DND-41 (cell line): ENCODE measurements at places on chromosomes 3 and 15.

GRCh38 chr3:134237454-134238145 is 13.1 kb downstream of the RYK start:
- DNase-seq, result no peak

GRCh38 chr3:152269056-152269830 is 514 bp downstream of the MBNL1 start:
- no peak for DNase-seq

- no peak for DNase-seq
Measured at GRCh38 chr3:98954242-98954641, 52.7 kb upstream of the DCBLD2 start.

- no peak for DNase-seq
Measured at GRCh38 chr3:117630885-117631284, 921.3 kb downstream of the TUSC7 start.

DNA sequence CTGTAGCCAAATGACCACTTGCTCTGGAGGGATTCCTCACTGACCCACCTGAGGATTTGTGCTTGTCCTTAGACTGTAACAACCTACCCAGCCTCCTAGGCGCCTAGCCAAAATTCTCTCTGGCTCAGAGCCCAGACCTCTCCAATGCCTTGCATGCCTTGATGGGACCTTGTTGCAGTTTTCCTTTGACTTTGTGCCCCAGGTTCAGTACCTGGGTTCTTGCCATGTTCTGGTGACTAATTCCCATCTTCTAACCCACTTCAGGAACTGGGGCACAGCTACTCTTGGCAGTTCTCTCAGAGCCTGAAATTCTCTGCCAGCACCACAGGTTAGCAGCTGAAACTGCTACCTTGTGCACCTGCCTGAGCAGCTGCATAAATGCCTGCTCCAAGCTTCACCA is 27.0 kb upstream of the UBE3A start:
- no peak for DNase-seq

GRCh38 chr3:64029287-64029686 is 6.0 kb upstream of the PSMD6 start:
- DNase-seq, result no peak

GRCh38 chr3:98008855-98009254 is 26.3 kb downstream of the GABRR3 start:
- no peak for DNase-seq

DNA sequence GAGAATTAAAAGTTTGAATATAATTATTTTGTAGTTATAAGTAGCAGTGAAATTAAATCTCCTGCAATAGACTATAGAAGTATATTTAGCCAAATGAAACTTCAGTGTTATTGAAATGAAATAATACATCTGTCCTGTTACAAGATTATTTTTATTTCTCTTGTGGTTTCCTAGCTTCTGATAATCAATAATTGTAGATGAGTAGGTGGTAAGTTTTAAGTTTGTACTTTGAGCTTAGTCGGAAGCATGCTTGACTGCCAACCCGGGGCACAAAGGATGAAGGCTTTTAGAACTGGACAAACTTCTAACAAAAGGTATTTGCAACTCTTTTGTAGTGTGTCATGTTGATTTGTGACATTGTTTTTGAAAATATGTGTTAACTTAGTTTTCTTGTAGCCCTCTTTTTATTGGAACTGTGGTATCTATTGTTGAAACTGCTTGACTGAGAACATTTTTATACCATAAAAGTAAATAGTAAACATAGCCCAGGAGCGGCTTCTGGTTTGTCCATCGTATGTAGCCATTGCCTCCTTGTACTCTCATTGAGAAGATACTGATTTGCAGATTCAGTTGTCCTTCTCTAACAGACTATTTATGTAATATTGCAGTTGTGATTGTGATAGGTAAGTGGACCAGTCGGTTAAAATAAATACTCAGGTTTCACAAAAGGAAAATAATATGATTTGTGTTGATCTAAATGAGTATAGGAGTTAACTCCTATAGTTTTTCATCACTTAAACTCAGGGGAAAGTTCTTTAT is 2.9 kb downstream of the CTNNB1 start:
- DNase-seq, result no peak

- peak; percentile 56 for DNase-seq
Measured at GRCh38 chr3:107753494-107753893, 230.7 kb downstream of the BBX start.

DNA sequence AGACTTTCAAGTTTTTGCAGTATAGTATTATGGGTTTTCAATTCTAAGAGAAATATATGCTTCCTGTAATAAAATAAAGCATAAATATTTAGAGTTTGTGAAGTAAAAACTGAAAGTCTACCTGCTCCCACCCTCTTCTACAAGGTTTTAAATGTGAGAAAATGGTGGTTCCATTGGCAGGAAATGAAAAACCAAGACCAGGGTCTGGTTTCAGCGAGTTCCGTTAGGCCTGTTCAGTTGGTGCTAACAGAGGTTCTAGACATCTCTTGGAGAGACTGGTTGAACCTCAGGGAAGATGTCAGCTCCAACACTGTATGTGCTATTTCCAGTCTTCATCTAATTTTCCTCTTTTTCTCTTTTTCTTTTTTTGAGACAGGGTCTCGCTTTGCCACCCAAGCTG is 11.8 kb upstream of the MYO1E start:
- no peak for DNase-seq

DNA sequence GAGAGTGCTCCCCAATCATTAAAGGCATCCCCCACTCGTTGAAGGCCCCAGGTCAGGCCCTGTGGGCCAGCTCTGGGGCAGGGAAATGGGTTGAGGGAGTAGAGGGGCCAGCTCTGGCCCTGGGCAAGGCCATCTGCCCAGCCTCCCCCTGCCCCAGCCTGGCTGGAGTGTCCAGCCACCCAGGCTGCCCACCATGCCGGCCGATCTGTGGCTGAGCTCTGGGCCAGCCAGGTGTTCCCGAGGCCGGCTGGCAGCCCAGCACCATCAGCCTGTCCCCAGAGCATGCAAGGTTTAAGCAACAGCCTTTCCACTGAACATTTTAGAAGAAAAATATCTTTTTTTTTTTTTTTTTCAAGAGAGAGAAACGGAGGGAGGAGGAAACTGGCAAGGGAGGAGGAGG is 62.8 kb upstream of the LINGO1 start:
- no peak for DNase-seq

DNA sequence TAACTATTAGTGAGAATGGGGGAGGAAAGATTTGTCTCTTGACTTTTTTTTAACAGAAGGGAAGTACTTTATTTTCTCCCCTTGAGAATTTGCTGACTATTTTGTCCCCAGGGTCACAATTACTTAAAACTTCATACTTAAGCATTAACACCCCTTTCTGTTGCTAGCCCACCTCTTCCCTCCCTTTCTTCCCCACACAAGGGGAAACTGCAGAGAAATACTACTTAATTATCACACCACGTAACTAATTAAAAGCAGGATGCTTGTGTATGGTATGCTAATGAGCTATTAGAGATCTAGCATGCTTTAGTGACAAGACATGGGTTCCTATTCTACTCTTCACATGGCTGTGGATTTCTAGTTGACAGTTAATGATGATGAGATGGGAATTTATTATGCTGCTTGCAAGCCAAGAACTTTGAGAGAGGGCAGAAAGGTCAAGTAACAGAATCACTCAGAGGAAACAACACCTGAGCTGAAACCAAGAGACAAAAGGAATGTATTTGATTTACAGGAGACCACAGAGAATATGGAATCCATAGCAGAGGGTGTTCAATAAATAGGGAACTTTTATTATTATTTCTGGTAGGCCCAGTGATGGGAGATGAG is 179.2 kb downstream of the LSAMP start:
- no peak for DNase-seq

- no peak for DNase-seq
Measured at GRCh38 chr3:158713094-158713499, 19.2 kb downstream of the RARRES1 start.

- DNase-seq, result no peak
Measured at GRCh38 chr3:107521469-107522059, 1.2 kb upstream of the BBX start.

- DNase-seq, result no peak
Measured at GRCh38 chr3:56787784-56788256, 13.9 kb downstream of the ARHGEF3 start.

DNA sequence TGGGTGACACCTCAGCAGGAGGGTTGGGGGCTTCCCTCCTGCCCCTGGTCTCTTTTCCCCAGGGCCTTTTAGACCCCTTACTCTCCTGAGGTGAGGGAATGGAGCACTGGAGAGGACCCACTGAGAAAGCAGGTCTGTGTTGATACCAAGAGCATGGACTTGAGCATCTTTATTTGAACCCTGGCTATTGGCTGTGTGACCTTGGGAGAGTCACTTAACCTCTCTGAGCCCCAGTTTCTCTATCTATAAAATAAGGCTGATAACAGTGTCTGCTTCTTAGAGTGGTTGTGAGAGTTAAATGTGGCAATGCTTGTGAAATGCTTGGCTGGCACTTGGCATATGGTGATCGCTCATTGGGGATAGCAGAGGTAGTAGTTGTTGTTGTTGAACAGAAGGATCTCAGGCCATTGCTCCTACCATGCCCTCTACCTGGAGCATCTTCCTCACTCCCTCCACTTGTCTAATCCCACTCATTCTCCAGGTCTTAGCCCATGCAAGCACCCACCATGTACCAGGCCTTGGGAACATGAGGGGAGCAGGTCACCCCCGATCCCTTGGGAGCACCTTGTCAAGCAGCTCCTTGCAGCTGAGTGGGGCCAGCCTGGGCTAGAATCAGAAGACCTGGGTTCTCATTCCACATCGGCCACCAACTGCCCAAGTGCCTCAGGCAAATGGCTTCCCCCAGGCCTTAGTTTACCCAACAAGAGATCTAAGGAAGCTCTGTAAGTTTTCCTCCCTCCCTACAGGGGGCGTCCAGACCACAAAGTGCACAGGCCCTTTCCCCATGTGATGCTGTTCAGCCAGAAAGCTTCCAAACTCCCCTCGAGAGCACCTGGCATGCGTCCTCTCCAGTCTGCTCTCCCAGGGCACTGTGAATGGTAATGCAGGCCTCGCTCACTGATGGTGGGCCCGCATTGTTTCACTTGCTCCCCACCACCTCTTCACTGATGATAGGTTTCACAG is 96.7 kb downstream of the LSM3 start:
- DNase-seq, result peak; percentile 10

- DNase-seq, result no peak
Measured at GRCh38 chr3:72682936-72683452, 165.3 kb downstream of the SHQ1 start.

- peak; percentile 45 for DNase-seq
Measured at GRCh38 chr3:15405448-15406050, 21.8 kb downstream of the METTL6 start.

DNA sequence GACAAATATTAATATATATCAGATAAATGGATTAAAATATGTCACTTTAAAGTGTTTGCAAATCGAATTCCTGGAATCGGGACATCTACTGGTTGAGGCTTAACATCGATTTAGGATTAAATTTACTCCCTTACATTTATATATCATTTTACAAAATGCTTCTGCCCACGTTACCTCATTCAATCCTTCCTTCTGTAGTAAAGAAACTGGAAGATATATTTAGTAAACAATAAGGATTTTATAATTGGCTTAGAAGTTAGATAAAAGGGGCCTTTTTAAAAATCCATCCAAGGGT is 1.3 kb downstream of the CLPX start:
- DNase-seq, result no peak

DNA sequence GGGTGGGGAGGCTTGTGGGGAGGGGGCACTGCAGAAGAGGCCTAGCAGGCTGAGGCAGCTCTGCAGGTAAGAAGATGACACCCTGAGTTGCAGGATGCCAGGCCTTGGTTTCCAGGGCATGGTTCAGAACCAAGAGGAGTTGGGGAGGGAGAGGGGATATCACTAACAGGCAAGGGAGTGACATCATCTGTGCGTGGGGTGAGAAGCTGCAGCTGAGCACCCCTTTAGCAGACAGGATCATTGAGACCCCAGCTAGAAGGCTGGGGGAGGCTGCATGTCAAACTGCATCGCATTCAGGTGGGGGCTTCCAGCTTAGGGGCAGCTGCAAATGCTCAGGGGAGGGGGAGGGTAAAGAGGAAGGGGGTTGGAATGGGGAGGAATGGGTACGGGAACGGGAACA is 23.0 kb downstream of the CACNA2D2 start:
- DNase-seq, result peak; percentile 20

DNA sequence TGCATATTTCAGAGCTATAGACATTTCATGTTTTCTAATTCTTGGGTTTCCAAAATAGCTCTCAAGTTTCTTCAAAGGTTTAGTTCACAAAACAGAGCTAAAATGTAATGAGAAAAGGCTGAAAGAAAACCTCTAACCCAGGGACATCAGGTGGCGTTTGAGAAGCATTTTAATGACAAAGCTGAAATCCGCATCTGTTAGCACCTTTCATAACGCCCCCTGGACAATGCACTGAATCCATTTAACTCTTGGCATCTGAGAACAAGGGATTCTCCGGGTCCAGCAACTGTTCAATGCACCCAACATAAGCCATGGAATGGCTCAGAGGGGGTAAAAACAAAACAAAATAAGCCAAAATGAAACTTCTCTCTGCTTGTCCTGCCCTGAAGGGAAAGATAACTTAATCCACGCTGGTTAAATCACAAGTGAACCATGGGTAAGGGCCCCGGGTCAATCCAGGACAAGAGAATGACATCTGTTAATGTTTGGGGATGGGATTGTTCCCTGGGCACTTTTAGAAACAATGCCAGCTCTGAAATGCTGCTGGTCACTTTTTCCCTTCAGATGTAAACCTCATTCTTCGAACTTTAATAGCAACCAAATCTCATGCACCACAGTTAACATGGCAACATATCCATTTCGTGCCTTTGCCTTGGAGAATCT is 466.2 kb upstream of the ADAMTS9 start:
- no peak for DNase-seq

DNA sequence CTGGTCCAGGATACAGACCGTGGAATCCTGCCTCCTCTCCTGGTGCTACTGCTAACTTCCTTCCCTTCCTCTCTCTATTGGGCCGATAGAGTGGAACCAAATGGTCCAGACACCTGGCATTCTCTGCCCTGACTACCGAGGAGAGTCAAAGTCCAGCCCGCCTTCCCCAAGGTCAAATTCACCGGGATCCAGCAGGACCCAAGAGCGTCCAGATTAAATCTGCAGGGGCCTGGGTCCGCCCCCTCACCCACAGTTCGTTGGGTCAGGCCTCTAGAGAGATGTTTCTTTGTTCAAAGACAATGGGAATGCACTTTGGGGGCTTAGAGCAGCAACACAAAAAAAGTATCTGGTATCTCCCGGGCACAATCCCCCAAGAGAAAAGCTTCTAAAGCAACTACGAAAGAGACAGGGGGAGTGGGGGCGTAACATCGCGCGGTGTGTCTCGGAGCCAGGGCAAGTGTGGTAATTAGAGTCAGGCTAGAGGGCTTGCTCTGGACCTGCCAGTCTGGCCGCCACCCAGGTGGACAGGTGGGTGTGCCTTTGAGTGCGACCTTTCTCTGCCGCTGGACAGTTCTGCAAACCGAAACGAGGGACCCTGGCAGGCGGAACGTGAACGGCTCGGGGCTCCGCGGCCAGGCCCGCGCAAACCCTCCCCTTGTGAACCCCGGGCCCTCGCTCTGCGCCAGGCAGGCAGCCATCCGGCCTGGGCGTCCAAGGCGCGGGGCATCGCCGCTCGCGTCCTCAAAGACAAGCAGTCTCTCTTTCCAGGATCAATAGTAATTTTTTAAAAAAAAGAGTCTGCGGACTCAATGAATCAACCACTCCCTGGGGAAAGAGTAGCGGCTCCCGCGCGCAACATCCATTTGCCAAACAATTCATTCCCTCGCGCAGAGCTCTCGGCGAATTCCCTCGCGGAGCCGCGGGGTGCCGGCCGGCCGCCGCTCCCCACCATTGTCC is 806 bp downstream of the KLHL25 start:
- DNase-seq, result peak; percentile 42

GRCh38 chr3:144127014-144127413 is 155.4 kb downstream of the DIPK2A start:
- DNase-seq, result no peak
